ENCODE measurements at places on chromosomes 3 and 15.
A peak's percentile ranks its signal among the peaks of the same experiment; 100 is the strongest.

GRCh38 chr3:124221422-124221821, 229.5 kb upstream of the ROPN1 start:
- DNase-seq, result no peak

DNA sequence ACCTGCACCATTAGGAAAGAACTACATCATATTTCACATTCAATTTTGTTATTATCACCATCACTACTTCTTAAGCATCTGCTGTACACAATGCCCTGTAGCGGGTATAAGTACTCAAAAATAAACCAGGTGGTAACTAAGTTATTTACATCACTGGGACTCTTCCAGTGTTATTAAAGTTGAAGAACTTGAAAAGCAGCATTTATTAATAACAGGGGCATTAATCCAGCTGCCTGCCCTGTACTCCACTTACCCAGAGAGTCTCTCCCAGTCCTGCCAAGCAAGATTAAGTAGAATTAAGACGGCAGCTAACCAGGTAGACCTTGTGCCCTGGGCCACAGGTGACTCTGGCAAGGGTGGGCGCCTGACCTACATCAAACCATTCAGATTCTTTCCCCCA, 65.2 kb downstream of the FHIT start:
- no peak for DNase-seq

- no peak for DNase-seq
These were observed 14.9 kb upstream of the TPM1 start for GRCh38 chr15:63027646-63028045.

DNA sequence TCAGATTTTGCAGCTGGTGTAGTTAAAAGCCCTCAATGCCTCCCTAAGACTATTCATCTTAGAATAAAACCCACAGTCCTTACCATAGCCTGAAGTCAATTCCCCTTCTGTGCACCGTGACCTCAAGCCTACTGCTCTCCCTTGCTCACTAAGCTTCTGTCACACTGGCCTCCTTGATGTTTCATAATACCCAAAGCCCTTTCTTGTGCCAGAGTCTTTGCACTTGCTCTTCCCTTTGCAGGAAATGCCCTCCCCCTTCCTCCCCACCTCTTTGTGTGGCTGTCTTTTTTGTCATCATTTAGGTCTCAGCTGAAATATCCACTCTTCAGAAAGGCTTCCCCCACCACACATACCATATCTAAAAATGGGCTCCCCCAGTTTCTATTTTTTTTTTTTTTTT, 4.2 kb upstream of the PLEKHO2 start:
- DNase-seq, result peak; percentile 25

DNA sequence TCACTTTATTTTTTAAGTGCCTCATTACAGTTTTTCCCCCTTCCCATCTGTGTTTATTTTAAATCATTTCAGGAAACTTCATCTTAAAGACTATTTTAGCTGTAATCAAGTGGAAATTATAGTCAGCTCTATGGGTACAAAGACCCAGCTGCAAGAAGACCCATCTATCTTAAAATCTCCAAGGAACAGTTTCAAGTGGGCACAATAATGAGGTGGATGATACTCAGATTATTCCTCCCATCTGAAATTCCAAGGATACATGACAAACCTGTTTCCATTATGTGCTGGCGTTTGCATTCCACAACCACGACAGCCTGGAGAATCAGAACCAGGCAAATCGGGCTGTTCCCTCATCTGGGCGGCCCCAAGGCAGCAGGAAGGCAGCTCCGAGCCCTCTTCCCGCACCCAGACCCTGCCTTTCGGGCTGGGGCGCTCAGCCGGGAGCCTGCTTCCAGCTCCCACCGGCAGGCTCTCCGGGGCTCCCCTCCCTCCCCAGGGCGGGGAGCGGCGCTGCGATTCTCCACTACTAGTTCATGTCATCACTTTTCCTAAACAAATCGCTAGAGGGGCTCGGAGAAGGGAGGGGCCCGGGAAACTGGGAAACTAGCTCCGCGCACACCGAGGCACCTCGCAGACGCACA, at the start of gene MGLL:
Gene MGLL, minus strand, starts transcription at position 475 of the 641 bp plus-strand sequence. Its CDS starts 197 bp downstream, at position 278.
- no peak for DNase-seq

GRCh38 chr3:126934031-126934531, 48.8 kb upstream of the PLXNA1 start:
- DNase-seq, result no peak

GRCh38 chr3:53375019-53375418, 27.7 kb upstream of the DCP1A start:
- peak; percentile 40 for DNase-seq

DNA sequence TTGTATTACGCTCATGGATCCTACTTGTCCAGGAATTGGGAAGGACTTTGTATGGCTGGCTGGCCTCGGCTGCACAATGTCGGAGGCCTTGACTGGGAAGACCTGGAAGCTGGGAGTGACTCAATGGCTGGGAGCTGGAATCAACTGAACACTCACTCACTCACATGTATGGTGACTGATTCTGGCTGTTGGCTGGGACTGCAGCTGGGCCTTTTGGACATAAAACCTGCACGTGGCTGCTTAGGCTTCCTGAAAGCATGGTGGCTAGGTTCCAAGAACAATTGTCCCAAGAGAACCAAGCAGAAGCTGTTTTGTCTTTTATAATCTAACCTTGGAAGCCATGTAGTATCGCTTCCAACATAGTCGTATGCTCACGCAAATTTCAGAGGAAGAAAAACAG, 38.0 kb upstream of the CMTM8 start:
- no peak for DNase-seq

- no peak for DNase-seq
These were observed 35.6 kb upstream of the ARHGEF3 start for GRCh38 chr3:56837196-56837955.

DNA sequence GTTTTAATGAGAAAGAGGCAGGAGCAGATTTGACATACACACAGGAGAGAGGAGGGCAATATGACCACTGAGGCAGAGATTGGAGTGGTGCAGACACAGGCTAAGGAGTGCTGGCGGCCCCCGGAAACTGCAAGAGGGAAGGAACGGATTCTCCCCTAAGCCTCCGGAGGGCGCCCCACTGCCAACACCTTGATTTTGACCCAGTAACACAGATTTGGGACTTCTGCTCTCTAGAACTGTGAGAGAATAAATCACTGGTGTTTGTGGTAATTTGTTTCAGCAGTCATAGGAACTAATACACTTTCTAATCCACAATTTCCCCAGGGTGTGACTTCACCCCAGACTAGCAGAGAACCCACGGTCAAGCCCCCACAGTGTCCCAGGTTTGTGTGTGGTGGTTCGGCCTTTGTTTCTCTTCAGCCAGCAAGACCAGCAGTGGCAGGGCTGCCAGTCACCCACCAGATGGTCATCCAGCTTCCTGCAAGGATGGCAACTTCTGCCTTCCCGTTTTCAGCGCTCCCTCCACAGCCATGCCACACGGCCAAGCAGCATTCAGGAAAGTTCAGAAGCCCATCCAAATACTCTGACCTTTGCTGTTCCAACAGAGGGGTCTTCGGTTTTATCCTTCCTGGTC, 23.6 kb upstream of the TSPAN3 start:
- no peak for DNase-seq

Measured in activated CD4-positive, alpha-beta T cell treated with anti-CD3 and anti-CD28 coated beads, Interleukin-2, amount 50 U/mL, for 1 hour (primary cell).